ENCODE measurements at places on chromosomes 16 and 17.

GRCh38 chr16:66143415-66143814 is 223.1 kb upstream of the CDH5 start:
- no peak for DNase-seq

GRCh38 chr16:73713251-73713650 is 583.4 kb upstream of the PSMD7 start:
- DNase-seq: no peak

DNA sequence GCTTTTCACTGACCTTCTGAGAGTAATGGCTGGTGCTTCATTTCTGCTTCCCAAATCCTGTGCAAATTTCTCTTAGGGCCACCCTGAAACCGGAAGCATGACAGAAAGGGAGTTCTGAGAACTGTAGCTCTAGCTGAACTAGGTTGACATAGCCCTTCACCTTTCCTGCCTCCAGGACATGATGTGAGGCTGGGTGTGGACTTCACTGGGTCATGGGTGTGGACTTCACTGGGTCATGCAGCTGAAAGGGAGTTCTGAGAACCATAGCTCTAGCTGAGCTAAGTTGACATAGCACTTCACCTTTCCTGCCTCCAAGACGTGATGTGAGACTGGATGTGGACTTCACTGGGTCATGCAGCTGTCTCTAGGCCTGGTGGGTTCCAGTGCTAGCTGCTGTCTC is 54.3 kb upstream of the NLRP1 start:
- DNase-seq: no peak

DNA sequence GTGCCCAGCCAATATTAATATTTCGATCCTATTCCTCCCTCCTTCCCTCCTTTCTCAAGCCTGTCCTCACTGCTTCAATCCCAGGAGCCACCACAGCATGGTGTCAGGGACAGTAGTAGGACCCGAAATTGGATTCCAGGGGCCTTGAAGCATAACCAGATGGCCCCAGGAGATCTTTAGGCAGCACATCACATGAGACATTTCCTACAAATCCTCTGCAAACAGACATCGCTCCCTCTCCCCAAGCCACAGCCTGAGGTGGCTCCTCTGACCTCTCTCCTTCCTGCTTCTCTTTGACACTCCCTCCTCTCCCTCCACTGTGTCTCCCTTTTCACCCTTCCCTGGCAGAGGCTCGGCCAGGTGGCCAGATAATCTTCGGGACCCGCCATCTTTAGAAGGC is 76.6 kb downstream of the BMERB1 start:
- DNase-seq: no peak

DNA sequence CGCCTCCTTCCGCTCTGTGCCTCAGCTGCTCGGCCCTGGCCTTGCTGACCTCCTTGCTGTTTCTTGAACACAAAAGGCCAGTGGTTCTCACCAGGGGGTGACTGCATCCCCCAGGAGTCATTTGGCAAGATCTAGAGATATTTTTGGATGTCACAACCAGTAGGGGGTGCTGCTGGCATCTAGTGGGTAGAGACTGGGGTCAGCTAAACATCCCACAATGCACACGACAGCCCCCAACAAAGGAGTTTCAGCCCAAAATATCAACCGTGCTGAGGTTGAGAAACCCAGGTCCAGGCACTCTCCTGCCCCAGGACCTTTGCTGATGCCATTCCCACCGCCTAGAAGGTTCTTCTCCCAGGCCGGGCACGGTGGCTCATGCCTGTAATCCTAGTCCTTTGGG is 39.7 kb downstream of the ABCC6 start:
- no peak for DNase-seq

DNA sequence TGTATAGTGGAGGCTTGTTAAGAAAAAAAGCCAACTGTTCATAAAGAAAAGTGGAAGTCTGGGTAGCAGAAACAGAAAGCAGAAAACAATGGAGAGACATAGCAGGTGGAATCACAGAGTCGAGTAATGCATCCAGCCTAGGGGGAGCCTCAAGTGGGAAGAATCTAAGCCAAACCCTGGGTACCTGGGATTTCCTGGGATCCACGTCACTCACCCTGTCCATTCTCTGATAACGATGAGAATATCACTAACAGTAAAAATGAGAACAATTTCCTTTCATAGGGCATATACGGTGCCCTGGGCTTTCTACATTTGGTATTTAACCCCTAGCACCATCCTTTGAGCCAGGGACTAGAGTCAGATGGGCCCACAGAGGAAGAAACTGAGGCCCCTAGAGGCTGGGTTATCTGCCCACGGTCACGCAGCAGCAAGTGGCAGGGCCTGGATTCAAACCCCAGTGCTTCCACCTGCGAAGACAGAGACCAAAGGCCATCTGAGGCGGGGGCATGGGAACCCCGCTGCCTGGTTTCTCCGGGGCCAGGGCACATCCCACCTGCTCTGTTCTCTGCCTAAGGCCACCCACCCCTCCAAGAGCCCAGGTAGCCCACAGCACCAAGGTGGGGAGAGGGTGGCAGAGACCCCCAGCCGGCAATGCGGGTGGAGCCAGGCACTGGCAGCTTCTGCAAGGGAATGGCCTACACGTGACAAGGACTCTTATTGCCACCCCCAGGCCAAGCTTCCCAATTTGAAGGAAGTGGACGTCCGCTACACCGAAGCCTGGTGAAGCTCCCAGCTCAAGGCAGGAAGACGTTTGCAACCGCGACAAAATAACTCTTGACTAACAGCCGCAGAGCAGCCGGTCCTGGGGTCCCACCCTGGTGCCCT is 69.8 kb upstream of the PLCG2 start:
- no peak for DNase-seq

DNA sequence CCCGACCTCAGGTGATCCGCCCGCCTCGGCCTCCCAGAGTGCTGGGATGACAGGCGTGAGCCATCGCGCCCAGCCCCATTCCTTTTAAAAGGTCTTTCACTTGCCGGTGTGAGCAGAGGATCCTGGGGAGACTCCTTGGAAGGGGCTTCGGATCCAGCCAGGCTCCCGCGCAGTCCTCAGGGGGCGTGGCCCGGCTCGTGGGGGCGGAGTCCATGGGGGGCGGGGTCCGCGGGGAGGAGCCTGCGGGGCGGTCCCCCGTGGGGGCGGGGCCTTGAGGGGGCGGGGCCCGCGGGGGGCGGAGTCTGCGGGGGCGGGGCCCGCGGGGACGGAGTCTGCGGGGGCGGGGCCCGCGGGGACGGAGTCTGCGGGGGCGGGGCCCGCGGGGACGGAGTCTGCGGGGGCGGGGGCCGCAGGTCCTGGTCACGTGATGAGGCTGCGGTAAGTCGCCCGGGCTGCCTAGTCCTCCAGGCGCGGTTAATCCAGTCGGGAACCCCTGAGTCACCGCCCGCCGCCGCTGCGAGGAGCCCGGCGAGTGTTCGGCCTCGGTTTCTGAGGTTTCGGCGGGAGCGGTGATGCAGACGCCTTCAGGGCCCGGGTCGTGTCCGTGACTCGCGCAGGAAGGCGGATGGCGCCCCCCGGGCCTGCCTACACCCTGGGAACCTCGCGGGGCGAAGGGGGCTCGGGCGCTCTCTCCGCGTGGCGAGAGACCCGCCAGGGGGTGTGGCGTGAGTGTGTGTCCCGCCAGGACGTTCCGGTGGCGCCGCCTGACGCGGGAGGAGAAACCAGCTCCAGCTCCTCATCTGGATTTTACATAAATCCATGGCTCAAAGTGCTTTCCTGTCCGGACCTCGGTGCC is 23.6 kb upstream of the ABR start:
- peak; percentile 53 for DNase-seq

- DNase-seq: no peak
Measured at GRCh38 chr17:75183999-75184884, 1.5 kb upstream of the SUMO2 start.

DNA sequence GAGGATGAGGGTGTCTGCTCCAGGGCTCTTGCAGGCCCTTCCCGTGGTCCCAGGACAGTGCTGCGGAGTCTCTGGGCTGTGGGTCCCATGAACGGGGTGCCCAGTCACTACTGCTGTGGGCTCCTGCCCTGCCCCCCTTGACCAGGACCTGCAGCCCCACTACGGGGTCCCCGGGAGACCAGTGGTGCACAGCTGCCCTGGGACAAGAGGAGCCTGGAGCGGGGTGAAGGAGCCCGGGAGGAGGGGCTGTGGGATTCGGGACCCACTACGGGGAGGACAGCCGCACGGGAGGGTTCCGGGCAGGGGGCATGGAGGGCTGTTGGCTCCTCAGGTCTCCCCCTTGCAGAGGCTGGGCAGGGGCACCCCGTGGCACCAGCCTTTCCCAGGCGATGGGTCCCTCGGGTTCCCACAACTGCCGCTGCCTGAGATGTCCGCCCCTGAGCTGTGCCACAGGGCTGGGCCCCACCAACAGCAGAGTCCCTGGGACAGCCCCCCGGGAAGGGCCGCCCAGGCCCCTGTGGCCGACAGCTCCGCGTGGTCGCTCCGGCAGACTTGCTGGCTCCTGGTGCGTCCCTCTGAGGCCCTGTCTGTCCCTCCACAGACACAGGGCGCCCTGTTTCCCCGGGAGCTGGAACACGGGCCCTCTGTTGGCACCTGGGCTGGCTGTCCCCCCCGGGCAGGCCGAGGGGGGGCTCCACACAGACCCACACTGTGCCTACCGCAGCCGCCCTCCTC is 52.1 kb upstream of the GNG13 start:
- DNase-seq: no peak

- no peak for DNase-seq
Measured at GRCh38 chr16:66265048-66265415, 101.5 kb upstream of the CDH5 start.

GRCh38 chr17:58432806-58433573 is 15.7 kb upstream of the RNF43 start:
- DNase-seq: no peak

DNA sequence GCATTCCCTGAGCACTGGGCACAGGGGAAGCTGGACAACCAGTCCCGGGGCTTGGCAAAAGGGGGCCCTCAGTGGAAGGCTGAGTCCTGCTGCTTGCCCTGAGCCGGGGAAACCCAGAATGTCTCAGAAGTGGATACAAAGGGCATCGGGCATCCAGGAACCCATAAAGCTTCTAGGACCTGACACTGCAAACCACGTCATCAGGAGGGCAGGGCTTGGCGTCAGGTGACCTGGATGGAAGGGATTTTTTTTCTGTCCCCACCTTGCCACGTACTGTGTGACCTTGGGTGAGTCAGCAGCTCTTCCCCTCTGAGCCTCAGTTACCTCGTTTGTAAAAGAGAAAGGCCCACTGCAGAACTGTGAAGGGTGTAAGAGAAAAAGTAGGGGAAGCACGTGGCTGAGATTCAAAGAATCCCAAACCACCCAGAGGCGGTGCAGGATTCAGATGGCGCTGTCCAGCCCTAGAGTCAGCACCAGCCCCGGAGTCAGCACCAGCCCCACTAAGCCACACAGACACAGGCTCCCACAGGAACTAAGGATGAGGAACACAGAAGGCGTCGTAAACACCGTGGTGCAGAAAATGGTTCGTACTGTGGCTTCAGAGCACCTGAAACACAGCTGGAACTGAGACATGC is 53.7 kb downstream of the C16orf95 start:
- DNase-seq: no peak

DNA sequence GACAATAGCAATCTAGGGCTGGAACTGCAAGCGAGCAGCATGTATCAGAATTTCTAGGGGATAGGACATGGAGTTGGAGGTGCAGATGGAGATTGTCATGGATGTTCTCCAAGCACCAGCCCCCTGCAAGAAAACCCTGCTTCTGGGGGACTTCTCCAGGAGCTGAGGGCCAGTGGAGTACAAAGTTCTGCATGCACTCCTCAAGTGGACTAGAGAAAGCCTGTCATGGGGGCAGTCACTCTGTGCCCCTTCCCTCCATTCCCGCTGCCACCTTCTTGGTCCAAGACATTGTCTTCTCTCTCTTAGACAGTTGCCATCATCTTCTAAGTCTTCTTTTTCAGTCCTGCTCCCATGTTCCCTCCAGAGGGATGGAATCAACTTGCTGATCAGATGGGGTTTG is 87.9 kb downstream of the AIPL1 start:
- DNase-seq: no peak

- DNase-seq: peak; percentile 78
Measured at GRCh38 chr16:64475627-64476351, 646.1 kb downstream of the CDH11 start.

DNA sequence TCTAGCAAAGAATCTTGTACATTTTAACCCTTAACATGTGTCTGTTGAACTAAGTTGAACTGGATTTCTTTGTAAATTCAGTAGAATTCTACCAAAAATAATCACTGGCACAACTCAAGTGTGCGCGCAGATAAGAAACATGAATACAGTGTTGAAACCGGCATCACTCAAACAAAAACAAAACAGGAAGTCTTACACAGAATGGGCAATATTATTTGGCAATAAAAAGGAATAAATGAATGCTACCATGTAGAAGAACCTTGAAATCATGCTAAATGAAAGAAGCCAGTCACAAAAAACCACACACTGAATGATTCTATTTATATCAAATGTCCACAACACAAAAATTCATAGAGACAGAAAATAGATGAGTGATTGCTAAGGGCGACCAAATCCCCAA is 102.9 kb upstream of the ZFHX3 start:
- no peak for DNase-seq

GRCh38 chr16:81237282-81237681 is 1.2 kb upstream of the BCO1 start:
- DNase-seq: peak; percentile 18

DNA sequence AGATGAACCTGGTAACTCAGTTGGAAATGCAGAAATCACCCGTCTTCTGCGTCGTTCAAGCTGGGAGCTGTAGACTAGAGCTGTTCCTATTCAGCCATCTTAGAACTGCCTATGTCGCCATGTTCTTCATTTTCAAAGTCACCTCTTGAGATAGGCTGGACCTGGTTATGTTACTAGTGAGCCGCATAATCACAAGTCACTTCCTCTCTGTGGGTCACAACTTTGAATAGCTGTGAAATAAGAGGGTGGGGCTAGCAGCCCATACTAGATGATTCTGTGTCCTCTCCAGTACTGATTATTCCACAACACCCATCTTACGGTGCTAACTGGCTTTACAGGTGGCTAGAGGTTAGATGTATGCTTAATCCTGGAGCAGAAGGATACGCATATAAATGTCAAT is 74.2 kb downstream of the VPS53 start:
- DNase-seq: no peak

GRCh38 chr17:26809033-26809432 is 484.9 kb upstream of the WSB1 start:
- DNase-seq: peak; percentile 24

GRCh38 chr17:73750975-73751374 is 106.7 kb upstream of the SDK2 start:
- DNase-seq: no peak

- no peak for DNase-seq
Measured at GRCh38 chr17:42133461-42134041, 10.9 kb downstream of the HSPB9 start.

- DNase-seq: peak; percentile 64
Measured at GRCh38 chr17:39704821-39705551, 5.1 kb downstream of the ERBB2 start.

DNA sequence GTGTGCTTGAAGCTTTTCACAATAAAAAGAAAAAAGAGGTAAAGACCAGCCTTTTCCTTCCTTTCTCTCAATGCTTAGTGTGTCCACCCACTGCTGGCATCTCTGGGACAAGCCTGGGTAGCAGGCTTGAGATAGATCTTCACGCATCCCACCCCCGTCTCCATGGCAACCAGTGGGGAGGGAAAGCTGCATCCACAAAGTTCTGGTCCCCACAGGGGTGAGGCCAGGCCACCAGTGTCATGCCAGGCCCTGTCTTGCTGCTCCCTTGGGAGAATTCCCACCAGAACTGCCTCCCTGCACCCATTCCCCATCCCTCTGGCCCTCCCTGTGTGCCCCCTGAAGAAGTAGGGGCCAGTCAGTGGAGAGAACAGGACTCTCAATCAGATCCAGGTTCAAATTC is 259.9 kb downstream of the MRTFB start:
- no peak for DNase-seq
